Immature natural killer cell (primary cell): ENCODE measurements at places on chromosomes 2 and 18. TPM values are rescaled to one million over a fixed set of nuclear protein-coding genes. Genes with fewer than 3 reads are reported as not detected.

Gene LYPD1
- polyA plus RNA-seq, result not detected

Gene LIMS3
- polyA plus RNA-seq, result 0.98 TPM

Gene ANKRD30B
- polyA plus RNA-seq, result not detected

Gene CD8B
- 5.5 TPM for polyA plus RNA-seq

Gene SLC5A7
- not detected for polyA plus RNA-seq

Gene HSBP1L1
- 9.8 TPM for polyA plus RNA-seq

Gene DYTN
- not detected for polyA plus RNA-seq

Gene PPP1R1C
- not detected for polyA plus RNA-seq

Gene SMC6
- 14.6 TPM for polyA plus RNA-seq

Gene KCNJ3
- polyA plus RNA-seq, result not detected

Gene ACTG2
- not detected for polyA plus RNA-seq

Gene TMEM150A
- polyA plus RNA-seq, result 12.0 TPM

Gene EGR4
- not detected for polyA plus RNA-seq

Gene NRBP1
- polyA plus RNA-seq, result 85.7 TPM

Gene PDCD1
- not detected for polyA plus RNA-seq

Gene MOCOS
- polyA plus RNA-seq, result not detected

Gene DUSP2
- polyA plus RNA-seq, result 875 TPM

Gene PPP1R7
- polyA plus RNA-seq, result 138 TPM

Gene NOSTRIN
- not detected for polyA plus RNA-seq

Gene SLC4A3
- not detected for polyA plus RNA-seq

Gene OR6B2
- not detected for polyA plus RNA-seq

Gene HOXD9
- polyA plus RNA-seq, result not detected

Gene ANTXR1
- polyA plus RNA-seq, result not detected

Gene GRHL1
- polyA plus RNA-seq, result 1.9 TPM

Gene SLC9A4
- polyA plus RNA-seq, result not detected

Gene GALNT3
- 7.4 TPM for polyA plus RNA-seq

Gene ING5
- 7.7 TPM for polyA plus RNA-seq

Gene CCL20
- not detected for polyA plus RNA-seq

Gene SERPINB10
- polyA plus RNA-seq, result not detected

Gene HAAO
- polyA plus RNA-seq, result 0.50 TPM

Gene PRKAG3
- not detected for polyA plus RNA-seq

Gene POTEJ
- not detected for polyA plus RNA-seq

Gene CHST9
- not detected for polyA plus RNA-seq

Gene SKOR2
- not detected for polyA plus RNA-seq

Gene SLC14A1
- polyA plus RNA-seq, result 3.8 TPM

Gene SCRN3
- 13.6 TPM for polyA plus RNA-seq

Gene G6PC2
- polyA plus RNA-seq, result not detected

Gene ADCYAP1
- polyA plus RNA-seq, result not detected

Gene ELAC1
- 23.6 TPM for polyA plus RNA-seq

Gene LRP2
- polyA plus RNA-seq, result not detected

Gene REG1A
- polyA plus RNA-seq, result not detected

Gene IL18R1
- 37.4 TPM for polyA plus RNA-seq

Gene TUBB8B
- polyA plus RNA-seq, result not detected

Gene USP37
- polyA plus RNA-seq, result 4.3 TPM

Gene KYNU
- polyA plus RNA-seq, result 0.84 TPM

Gene CCDC148
- polyA plus RNA-seq, result not detected

Gene PLEK
- 494 TPM for polyA plus RNA-seq

Gene ST8SIA3
- polyA plus RNA-seq, result not detected

Gene CDK15
- polyA plus RNA-seq, result not detected

Gene DLGAP1
- not detected for polyA plus RNA-seq

Gene CREG2
- not detected for polyA plus RNA-seq
